ENCODE measurements at places on chromosomes 12 and 14. TPM values are rescaled to one million over a fixed set of nuclear protein-coding genes. Genes with fewer than 3 reads are reported as not detected.

GRCh38 chr12:96409731-96410130 is 9.5 kb upstream of the CDK17 start:
- DNase-seq, result no peak

GRCh38 chr12:68951652-68952051 is 18.7 kb upstream of the CPM start:
- DNase-seq, result no peak

DNA sequence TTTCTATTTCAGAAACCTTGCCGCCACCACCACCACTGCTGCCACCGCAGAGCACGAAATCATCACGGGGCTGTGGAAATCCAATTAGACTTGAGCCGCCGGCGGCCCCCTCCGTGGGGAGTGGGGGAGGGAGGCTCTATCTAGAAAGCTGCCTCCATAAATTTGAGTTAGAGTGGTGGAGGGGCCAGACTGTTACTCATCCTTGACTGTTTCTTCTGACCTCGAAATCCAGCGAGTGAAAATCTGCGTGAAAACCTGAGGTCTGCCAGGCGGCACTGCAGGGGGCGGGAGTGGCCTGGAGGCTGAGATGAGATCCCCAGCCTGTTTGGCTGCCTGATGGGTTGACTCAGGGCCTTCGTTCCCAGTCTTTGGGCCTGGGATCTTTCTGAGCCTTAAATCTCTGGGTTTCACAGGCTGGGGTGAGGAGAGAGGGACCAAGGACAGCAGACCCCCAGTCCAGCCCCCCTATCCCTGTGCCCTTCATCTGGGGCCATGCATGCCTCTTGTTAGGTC is 29.9 kb downstream of the TSPAN9 start:
- no peak for DNase-seq

Gene BICDL1
- polyA plus RNA-seq, result 9.8 TPM

DNA sequence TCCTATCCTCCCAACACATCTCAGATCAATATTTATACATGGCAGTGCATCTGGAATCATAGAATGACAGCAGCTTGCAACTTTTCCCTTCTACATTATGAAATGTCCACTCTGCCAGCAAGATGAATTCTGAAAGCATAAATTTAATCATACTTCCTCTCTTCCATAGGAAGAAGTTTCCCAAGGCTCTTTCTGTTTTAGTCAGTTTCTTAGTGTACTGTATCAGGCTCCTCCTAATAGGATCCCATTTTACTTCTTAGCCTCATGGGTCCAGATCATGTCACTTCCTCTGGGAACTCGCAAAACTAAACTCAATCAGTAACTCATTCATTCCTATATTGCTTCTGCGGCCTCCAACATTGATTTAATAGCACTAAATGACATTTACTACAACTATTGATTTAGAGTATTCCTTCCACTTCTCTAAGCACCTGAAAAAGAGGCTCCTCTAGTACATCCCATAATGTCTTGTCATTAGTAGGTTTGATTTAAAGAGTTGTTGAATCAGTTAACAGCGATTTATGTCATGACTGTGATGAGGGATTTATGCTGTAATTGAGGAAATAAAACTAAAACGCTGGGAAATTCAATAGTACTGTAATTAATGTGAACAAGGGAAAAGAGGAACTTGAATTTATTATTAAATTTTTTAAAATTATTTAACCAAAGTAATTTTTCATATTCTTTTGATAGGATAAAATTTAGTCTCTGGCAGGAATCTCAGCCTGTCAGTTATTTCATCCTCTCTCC is 4.0 kb downstream of the CLEC1A start:
- no peak for DNase-seq

Gene ZFHX2
- polyA plus RNA-seq, result 0.06 TPM

DNA sequence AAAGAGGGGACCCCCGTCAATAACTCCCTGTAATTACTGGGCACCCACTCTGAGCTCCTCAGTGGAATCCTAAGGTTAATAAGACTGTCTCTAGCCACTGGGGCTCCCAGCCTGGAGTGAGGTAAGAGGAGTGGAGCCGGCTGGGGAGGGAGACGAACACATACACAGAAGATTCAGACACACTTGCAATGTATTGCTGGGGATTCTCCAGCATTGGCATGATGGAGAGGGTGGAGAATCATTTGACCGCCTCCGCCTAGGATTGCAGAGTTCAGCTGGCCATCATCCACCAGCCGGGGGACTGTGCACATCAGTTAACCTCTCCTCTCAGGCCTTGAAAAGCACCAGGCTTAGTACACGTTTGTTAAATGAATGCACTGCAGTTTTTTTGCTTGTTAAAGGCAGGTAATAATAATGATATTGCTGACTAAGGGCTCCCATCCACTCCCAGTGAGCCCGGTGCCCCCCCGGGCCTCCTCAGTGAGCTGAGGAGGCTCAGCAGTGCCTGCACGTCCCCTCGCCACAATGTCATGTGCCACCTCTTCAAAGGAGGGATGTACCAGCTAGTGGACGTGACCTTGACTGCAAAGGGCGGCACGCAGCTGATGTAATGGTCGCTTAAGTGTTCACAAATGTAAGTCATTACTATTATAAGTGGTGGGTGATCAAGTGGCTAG is 20.3 kb upstream of the FAIM2 start:
- no peak for DNase-seq

- DNase-seq, result no peak
Observed at GRCh38 chr14:76235628-76236027, 83.9 kb downstream of the GPATCH2L start.

Gene SUOX
- polyA plus RNA-seq, result 12.2 TPM
